Stimulated activated CD8-positive, alpha-beta memory T cell treated with anti-CD3 and anti-CD28 coated beads, Interleukin-15, amount 100 ng/mL, for 24 hours (primary cell): ENCODE measurements at places on chromosomes 1 and 21.

DNA sequence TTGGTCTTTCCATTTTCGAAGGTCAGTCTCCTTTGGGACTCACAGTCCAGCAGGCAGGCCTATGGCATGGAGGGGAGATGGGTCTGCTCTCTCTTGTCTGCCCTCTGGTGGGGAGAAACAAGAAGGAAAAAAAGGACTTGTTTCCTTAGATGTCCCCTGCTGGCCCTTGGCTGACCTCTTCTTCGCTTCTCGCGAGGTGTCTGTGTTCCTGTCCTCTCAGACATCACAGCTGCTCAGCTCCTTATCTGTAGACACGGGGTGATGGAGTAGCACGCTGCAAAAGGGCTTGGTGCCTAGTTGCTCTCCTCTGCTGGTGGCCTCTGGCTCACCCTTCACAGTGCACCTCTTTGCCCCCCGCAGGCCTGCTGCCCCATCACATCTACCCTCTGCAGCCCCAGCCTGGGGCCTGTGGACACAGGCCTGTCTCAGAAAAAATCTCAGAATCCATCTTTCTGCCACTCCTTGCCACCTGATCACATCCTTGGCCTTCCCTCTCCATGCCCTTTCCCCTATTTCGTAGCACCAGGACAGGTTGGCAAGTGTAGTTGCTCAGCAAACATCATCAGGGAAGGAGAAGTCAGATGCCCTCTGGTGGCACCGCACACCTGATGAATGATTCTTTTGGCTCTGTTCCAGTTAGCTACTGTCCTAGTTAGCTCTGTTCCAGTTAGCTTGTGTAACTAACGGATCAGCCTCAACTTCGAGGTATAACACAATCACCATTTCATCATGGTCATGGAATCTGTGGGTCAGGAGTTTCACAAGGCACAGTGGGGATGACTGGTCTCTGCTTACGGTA, 18.7 kb upstream of the AK2 start:
- DNase-seq: no peak

GRCh38 chr21:44383216-44383615, 29.8 kb downstream of the TRPM2 start:
- no peak for DNase-seq

DNA sequence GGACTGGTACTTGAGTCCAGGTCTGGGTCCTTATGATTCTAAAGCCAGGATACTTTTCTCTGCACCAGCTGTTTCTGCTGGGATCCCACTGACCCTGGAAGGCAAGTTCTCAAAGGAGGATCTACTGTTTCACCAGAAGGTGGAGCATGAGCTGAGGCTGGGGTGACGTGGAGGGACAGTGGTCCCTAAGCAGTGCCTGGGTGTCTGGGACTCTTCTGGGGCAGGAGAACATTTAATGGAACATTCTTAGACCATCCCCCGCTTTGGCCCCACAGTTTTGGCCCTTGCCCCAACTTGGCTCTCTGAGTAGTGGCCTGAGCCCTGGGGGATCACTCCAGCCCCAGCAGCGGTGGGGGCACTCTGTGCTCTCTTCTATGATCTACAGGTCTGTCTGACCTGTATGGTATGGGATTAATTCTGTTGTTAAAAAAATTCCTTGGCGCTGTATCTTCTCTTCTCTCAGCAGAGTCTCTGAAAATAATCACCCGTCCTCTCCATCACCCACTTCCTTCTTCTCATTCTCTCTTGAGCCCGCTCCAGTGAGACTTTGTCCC, 60.3 kb upstream of the CSF3R start:
- no peak for DNase-seq

DNA sequence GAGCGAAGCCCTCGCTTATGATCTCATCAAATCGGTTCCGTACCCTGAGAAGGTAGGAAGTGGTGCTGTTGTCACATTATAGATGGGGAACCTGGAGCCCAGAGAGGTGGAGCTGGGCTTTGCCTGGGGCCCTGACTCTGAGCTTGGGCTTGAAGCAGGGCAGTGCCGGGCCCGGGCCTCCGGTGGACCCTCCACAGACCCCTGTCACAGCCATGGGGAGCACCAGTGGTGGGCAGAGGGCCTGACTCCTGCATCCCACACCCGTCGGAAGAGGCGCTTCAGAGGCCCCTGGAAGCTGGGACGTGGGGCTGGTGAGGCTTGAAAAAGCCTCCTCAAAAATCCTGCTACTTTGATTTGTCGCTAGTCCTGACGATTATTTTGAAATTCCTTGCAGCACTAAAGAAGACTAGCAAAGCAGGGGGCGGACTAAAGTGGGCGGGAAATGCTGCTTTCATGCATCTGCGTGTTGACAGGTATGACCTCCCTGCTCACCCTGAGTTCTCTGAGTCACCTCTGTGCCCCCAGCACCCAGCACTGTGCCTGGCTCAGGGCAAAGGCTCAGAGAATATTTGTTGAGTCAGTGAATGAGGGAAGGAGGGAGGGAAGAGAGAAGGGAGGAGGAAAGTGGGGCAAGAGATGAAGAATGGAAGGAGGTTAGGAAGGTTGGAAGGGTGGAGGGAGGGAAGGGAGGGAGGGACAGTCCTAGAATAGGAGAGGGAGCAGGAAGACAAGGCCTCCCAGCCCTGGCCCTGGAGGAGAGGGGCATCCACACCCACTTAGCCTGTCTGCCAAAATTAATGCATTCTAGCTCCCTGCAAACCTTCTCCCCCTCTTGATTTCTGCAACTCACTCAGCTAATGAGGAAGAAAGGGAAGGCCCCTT, 262.8 kb upstream of the VAMP3 start:
- DNase-seq: no peak

DNA sequence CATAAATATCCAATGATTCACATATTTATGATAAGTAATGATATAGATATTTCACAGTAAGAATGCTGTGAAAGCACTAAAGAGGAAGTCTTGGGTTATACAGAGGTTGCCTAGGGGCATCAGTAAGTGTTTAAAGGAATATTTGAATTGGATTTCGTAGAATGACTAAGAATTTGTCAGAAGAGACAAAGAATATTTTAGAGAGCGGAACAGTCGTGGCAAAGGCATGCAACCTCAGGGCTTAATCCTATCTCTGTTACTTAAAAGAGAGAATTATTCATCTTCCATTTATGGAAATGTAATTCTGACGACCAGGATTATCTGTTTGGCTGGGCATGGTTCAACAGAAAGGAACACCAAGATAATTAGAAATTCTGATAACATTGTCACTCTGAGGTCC, 171.9 kb upstream of the NR5A2 start:
- no peak for DNase-seq
